ENCODE measurements at places on chromosomes 11 and 22.

DNA sequence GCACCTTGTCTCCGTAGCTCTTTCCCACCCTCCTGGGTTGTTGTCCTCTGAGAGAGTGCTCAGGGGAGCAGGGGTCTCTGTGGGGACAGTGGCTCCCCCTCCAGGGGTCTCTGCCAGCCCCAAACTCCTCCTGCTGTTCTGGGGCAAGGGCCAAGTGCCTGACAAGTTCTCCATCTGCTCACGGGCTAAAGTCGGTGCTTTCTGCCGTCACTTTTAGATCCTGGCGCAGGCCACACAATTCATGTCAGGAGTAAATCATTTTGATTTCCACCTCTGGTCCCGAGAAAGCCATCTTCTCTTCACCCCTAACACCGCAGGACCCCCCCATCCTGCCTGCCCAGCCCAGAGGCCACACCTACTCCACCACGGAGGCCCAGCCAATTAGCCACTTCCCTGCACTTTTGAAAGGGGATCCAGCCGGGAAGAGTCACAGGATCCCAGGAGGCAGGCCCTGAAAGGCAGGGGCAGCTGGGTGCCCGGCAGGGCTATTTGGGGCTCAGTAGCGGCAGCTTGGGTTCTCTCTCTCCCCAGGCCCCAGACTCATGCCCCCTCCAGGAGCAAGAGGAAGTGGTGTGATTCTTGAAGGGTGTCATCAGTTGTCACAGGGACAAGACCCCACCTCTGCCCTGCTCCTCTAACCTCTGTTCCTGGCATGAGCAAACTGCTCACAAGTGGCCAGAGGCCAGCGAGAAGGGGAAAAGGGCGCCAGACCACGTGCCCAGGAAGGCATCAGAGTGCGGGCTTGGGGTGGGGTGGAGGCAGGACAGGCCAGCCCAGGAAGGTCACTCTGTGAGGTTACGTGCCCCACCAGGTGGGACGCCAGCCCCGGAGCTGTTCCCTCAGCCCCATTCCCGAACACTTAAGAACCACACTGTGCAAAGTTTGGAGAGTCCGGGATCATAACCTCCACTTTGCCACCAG, 1.3 kb downstream of the MACROD1 start:
- DNase-seq = no peak

GRCh38 chr11:75577207-75577606, 15.2 kb downstream of the SERPINH1 start:
- no peak for DNase-seq

DNA sequence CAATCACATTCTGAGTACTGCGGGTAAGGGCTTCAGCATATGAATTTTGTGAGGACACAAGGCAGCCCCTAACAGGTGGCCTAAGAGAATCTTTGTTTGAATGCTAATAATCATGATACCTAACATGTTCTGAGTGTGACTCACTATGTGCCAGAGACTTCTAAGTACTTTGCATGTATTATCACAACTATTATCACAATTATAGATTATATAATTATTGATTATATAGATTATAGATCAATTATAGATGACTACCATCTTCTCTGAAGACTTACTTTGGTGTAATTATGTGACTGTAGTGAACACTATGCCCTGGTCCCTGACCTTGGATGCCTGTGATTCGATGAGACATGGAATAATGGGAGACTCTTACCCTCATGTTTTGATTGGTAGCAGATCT, 62.6 kb downstream of the FLI1 start:
- no peak for DNase-seq

DNA sequence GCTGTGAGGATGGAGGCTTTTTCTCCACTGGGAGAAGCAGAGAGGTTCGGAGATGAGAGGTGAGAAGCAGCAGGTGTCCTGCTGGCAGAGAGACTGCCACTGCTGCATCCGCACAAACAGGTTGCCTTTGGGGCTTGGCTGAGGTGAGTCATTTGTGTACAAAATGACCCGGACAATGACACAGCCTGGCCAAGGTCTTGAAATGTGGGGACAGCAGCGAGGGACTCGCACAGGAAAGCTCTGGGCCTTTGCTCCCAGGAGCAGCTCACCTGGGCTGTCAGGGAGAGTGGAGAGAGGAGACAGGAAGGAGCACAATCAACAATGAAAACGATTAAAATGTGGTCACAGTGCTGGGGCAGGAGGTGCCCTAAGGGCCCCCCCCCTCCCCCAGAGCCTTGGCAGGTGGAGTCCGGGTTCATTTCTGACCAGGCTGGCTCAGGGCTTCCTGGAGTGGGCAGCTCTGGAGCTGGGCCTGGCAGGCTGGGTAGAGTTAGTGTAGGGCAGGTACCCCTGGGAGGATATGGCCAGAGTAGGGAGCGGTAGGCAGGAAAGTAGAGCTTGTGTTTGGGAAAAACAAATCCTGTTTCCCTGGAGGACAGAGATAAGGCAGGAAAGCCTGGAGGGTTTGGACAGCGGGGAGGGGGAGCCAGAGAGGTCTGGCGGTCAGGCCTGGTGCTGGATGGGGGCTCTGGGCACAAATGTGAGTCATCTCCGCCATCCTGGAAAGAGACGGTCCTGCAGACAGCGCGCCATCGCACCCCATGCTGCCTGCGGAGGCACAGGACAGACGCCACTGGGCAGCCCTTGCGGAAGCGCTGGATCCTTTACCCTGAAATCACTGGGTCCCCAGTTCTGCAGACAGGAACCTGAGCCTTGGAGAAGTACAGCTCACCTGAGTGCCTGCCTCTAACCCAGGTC, 37.8 kb upstream of the CELSR1 start:
- DNase-seq = no peak

- DNase-seq = no peak
These were observed 94.0 kb downstream of the RCN1 start for GRCh38 chr11:32184723-32185376.

DNA sequence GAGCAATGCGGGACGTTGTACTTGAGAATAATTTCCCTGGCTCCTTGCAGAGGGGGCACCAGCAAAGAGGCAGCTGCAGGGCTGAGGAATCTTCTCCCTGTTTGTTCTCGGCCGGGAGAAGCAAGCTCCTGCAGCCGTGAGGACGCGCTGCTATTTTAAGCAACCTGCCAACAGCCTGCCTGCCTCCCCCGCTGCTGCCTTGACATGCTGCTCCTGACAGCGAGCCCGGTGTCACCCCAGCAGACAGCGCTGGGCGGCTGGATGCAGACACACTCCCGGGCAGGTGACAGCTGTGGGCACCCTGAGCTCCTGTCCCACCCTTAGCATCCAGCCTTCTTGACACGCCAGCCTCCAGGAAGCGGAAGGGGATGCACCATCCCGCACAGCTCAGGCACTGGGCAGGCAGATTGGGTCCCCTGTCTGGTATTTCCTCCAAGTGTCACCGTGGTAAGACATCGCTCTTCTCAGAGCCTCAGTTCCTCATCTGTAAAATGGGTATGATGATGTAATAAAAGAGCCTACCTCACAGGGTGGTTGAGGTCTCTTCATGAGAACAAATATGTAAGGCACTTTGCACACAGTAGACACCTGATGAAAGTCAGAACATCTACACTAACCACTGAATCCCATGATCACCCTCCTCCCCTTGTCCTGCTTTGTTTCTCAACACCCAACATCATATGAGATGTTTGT, 530.6 kb downstream of the MN1 start:
- DNase-seq = no peak

DNA sequence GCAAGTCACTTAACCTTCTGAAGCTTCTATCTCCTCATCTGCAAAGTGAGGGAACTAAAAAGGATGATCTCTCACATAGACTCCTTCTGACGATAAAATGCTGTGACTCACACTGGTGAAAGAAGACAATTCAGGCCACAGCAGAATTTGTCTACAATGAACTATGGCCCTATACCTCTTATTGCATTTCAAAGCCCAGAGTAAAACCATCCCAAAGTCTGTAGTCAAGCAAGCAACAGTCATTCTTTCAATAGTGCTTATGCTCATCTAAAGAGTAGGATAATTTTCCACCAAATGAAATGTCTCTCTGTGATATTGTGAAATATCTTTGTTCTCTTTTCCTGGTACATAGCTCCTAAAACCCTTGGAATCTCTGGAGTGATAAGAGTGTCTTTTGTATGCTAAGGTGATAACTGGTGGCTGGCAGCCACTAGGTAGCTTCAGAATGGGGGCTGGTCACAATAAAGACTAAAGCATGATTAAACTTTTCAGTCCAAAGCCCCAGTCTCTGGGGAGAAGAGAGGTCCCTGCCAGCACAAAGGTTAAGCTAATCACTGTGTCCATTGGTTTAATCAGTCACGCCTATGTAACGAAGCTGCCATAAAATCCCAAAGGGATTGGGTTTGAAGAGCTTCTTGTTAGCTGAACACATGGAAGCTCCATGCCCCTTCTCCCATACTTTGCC, 30.8 kb downstream of the SYTL2 start:
- no peak for DNase-seq

DNA sequence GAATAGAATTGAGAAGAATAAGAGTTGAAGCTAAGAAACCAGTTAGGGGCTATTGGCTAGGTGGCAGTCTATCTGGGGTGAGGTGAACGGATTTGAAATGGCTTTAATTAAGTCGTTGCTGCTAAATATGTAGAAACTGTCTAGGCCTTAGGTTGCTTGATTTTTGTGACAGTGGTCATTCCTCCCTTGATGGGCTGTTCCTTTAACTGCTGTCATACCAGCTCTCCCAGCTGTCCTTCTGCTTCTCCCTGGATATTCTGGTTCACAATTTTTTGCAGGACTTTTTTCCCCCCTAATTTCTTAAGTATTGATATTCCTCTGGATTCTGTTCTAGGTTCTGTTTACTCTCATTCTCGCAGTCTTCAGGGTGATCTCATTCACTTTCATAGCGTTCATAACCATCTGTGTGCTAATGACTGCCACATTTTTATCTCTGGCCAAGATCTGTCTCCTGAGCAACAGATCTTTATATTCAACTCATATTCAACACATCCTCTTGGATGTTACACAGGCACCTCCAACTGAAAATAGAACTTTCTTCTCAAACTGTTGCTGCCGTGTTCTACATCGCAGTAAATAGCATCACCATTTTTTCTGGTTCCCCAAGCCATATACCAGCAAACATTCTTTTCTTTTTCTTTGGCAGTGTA, 134.1 kb downstream of the UVRAG start:
- no peak for DNase-seq

DNA sequence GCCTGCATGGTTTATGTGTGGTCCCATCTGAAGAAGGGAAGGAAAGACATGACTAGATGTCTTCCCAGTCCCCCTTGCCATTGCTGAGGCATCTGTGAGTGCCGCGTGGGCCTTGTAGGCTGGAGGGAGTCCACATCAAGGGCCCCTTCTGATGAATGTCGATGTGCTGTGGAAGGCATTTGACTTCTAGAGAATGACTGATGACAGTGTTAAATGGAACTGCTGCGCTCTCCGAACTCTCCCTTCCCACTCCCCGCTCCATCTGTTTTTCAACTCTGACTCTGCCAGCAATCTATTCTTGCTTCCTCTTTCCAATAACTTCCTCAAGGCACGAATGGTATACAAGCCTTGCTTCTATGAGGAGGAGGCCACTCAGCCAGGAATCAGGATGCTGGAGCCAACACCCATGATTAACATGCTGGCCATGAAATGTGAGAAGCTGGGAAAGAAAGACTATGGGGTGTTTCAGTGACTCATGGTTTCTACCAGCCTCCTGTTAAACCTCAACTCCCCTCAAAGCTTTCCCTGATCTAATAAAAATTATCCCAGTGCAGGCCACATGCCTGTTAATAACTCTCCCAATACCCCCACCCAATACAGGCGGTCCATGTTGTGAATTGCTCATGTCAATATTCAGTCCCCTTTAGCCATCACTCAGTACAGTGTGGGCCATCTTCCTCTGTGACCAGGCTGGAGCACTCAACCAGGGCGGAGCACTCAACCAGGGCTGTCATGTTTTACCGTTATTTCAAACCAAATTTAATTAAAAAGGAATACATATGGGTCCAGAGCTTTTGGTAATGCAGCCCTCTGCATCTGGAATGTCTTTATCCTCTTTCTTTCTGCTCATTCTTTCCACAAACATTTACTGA, 46.4 kb upstream of the TBCEL start:
- DNase-seq = no peak

GRCh38 chr11:125494974-125495725, 915 bp downstream of the FEZ1 start:
- DNase-seq = no peak

All from kidney epithelial cell (primary cell).